ENCODE measurements at places on chromosomes 16 and 17. TPM values are rescaled to one million over a fixed set of nuclear protein-coding genes. Genes with fewer than 3 reads are reported as not detected.

The TEKT5 gene
- not detected for total RNA-seq

The AURKB gene
- 48.5 TPM for total RNA-seq

The CFAP97D1 gene
- not detected for total RNA-seq

The B9D1 gene
- 19.8 TPM for total RNA-seq

The EIF1 gene
- total RNA-seq = 891 TPM

The MRM3 gene
- 12.1 TPM for total RNA-seq

The CSF3 gene
- 2.3 TPM for total RNA-seq

The FUS gene
- 259 TPM for total RNA-seq

The TP53TG3C gene
- not detected for total RNA-seq

The GH2 gene
- total RNA-seq = not detected

The GPATCH8 gene
- 66.9 TPM for total RNA-seq

The C1QTNF8 gene
- not detected for total RNA-seq

The DHRS7C gene
- not detected for total RNA-seq

The EMP2 gene
- 138 TPM for total RNA-seq

The CCDC154 gene
- 3.3 TPM for total RNA-seq

The NPIPB2 gene
- total RNA-seq = 11.9 TPM

The SPAG5 gene
- 20.9 TPM for total RNA-seq

The HS3ST3B1 gene
- total RNA-seq = 1.2 TPM

The TPSB2 gene
- 18.5 TPM for total RNA-seq

The SPATA32 gene
- not detected for total RNA-seq

Measured in sciatic nerve (tissue), 2 donors.